HuH-7.5 (cell line): ENCODE measurements at places on chromosomes 1 and 21.

DNA sequence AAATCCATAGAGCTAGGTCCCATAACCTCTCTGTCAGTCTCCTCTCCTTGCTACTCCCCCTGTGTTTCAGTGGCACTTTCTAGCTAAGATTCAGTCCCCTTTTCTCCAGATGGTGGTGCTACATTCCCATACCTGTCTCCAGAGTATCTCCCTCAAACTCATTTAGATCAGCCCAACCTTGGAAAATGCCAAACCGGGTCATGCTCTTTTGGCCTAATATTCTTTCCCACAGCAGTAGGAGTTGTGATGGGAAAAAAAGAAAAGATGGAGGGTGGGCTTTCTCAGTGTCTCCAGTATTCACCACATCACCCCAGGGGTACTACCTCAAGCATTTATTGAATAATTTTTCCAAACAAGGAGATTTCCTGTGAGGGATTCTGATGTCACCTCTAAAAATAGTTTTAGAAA, 3.2 kb upstream of the RXFP4 start:
- peak; percentile 81 for DNase-seq

DNA sequence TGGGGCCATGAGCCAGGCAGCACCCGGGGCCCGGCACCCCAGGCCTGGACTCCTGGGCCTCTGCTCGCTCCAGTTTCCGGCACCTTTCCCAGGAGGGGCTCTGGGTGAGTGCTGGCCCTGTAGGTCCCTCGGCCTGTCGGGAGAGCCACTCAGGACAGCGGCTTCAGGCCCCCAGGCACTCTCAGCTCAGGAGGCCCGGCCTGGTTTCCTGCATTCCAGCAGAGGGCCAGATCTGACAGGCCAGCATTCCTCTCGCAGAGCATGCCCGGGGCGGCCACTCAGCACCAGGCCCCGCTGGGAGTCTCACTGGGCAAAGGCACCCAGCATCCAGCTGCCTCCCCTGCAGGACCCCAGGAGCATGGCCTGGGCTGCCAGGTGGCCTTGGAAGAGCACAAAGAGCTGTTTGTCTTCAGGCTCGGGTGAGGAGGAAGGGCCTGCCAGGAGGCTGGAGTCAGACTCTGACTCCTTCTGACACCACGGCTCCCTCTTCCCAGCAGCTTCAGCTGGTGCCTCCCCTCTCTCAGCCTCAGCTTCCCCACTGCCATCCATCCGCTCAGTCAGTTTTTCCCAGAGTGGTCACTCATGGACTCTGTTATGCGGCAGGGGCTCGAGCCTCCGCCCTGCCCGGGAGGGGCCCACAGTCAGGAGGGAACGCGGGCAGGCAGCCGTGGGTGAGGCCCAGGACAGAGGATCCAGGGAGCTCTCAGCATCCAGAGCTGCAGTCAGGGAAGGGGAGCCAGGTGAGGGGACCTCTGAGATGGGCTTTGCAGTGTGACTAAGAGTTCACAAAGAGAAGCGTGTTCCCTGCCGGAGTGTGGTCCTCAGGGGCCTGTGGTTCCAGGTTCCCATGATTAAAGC, 51.7 kb downstream of the WNT9A start:
- DNase-seq: no peak

- DNase-seq: no peak
Observed at GRCh38 chr1:232837087-232837486, 31.9 kb downstream of the MAP10 start.

DNA sequence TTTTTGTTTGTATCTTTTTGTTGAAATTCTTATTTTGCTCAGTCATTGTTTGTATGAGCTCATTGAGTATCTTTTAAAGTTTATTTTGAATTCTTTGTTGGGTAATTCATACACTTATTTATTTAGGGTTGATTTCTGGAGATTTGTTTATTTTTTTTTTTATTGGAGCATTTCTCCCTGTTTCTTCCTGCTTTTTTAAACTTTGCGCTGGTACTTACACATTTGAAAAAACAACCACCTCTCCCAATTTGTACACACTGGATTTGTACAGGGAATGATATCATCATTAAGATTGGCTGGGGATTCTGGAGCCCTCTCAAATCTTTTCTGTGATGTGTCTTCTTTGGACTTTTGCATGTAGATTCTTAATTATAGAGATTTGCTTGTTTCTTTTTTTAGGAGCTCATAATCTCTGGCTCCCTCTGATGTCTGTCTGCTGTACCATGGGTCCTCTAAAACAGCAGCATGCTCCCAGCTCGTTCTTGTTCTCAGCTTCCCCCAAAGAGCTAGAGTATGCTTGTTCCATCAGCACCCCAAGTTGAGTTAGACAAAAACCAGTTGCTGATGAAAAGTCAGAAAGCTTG, 310.7 kb downstream of the DUSP10 start:
- DNase-seq: no peak

DNA sequence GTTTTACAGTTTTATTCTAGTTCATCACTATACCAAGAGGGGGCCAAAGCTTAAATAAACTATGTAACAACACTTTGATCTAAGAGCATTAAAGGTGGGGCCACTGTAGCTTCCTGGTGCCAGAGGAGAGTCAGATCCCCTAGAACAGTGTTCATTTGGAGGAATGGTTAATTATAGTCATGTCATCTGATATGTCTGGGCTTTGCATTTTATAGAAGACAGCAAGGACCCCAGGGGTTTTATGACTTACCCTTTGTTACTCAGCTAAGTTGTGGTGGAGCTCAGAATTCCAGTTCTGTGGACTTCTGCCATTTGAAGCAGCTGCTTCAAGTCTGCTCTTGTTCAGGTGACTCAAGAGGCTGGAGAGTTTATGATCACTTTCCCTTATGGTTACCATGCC, 16.7 kb downstream of the KDM4A start:
- DNase-seq: no peak
